Activated CD8-positive, alpha-beta memory T cell treated with anti-CD3 and anti-CD28 coated beads for 1 hour (primary cell): ENCODE measurements at places on chromosomes 7 and 10.

GRCh38 chr10:132196178-132197113 lies 9.7 kb downstream of the DPYSL4 start:
- DNase-seq = no peak

DNA sequence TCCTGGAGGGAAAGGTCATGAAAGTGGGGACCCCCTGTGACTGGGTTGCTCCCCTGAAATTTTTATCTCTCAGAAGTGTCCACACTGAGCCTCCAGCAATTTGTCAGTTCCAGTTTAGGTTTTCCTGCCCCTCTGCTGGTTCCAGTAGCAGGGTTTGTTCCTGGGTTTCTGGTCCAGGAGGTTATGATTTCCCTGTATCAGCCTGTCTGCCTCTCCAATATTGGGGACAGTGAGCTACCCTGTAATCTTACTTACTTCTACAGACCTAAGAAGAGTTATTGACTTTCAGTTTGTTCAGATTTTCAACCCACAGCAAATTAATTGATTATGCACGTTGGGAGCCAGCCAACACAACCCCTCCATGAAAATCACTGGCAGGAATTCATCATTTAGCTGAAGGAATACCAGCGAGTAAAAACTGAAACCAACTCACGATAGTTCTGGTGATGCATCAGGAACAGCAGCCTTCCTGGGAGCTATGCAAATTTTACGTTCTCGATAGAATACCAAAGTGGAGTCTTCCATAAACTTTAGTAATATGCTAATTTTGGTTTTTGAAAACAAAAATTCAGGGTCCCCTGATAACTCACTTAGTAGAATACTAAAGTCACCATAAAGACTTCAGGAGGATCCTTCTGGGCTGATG lies 31.3 kb upstream of the IL15RA start:
- no peak for DNase-seq

GRCh38 chr7:48471196-48471595 lies 299.9 kb downstream of the ABCA13 start:
- DNase-seq = no peak

DNA sequence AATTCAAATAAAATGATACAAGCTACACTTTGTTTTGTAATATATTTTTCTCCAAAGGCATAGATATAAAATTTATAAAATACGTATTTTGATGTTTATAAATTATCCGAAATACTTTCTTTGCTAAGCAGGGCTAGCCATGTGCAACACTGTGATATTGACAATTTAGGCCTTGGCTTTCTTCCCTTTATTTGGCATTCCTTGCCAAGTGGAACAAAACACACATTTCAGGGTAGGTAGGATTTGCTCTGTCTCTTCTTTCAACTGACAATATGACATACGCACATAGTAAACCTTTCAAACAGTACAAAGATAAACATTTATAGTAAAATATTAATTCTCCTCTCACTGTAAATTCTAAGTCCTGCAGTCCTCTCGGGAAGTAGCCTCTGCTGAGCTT lies 103.3 kb upstream of the POT1 start:
- DNase-seq = no peak

DNA sequence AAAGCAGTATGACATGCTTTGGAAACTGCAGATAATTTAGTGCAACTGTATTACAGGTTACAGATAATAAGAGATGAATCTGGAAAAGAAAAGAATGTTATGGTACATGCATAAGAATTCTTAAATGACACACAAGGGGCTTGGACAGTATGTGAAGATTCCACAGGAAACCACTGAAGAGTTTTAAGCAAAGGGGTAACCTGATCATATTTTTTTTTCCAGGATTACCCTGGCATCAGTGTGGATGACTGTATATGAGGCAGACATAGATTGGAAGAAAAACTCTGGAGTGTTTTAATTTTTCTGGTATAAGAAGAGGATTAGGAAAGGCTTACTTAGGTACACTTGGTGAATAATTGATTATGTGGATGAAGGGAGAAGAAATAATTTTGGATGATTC lies 8.1 kb downstream of the TFPI2 start:
- no peak for DNase-seq

- no peak for DNase-seq
Measured at GRCh38 chr10:98956576-98957260, 278.9 kb downstream of the HPSE2 start.

GRCh38 chr7:87960239-87960638 lies 26.2 kb downstream of the ADAM22 start:
- no peak for DNase-seq

DNA sequence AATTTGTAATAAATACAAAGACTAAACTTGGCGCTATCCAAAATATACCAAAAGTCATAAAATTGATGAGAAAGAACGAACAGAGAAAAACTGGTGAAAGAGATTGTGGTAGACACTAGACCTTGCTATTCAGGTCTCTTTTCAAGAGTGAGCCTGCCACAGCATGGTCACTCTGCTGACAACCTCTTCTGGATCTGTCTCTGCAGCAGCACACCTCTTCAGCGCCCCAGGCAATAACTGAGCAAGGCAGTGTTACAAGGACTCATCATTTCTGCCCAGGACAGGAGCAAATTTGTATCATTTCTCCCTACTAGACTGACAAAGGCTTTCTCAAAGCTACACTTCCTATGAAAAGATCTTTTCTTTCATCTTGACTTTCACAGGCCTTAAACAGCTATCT lies 976.0 kb downstream of the DNAJB9 start:
- no peak for DNase-seq

DNA sequence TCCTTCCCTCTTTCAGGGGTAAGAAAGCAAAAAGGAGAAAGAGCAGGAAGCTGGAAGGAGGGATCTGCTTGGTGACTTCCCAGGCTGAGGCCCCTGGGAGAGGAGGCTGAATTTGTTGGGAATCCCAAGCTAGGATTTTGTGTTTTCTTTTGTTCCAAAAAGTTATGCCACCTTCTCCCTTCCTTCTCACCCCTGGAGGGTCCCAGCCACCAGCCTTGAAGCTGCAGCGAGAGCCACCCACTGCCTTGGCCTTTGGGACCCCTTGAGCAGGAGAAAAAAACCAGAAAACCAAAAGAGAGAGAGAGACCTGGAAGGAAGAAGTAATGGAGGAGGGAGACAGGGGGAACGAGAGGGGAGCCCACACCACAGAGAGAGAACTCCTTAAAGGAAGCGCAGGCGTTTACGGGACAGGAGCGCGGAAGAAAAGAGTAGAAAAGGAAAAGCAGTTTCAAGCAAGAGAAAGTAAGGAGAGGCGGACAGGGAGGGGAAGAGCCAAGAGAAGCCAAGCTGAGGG lies 7.2 kb downstream of the VAX1 start:
- DNase-seq = no peak

DNA sequence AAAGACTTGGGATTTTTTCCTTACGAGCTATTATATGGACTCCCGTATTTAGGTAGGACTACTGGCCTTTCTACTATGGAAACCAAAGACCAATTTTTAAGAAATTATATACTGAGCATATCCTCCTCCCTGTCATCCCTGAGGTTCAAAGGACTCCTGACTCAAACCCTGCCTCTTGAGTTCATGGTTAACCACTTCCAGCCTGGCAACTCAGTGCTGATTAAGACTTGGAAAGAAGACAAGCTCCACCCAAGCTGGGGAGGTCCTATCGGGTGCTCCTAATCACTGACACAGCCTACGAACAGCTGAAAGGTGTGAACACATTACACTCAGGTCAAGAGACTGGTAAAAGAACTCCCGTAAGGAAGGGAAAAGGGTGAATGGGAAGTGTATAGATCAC lies 66.8 kb downstream of the LYZL2 start:
- no peak for DNase-seq

DNA sequence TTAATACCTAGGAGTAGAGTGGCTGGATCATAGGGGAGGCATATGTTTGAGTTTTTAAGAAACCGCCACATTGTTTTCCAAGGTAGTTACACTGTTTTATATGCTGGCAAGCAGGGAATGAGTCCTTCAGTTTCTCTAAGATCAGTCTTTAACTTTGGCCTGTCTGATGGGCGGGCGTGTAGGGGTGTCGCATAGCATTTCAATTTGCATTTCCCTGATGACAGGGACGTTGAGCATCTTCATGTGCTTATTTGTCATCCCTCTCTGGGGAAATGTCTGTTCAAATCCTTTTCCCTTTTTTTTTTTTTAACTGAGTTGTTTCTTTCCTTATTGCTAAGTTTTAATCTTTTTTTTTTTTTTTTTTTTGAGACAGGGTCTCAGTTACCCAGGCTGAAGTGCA lies 9.8 kb downstream of the MTG1 start:
- no peak for DNase-seq

DNA sequence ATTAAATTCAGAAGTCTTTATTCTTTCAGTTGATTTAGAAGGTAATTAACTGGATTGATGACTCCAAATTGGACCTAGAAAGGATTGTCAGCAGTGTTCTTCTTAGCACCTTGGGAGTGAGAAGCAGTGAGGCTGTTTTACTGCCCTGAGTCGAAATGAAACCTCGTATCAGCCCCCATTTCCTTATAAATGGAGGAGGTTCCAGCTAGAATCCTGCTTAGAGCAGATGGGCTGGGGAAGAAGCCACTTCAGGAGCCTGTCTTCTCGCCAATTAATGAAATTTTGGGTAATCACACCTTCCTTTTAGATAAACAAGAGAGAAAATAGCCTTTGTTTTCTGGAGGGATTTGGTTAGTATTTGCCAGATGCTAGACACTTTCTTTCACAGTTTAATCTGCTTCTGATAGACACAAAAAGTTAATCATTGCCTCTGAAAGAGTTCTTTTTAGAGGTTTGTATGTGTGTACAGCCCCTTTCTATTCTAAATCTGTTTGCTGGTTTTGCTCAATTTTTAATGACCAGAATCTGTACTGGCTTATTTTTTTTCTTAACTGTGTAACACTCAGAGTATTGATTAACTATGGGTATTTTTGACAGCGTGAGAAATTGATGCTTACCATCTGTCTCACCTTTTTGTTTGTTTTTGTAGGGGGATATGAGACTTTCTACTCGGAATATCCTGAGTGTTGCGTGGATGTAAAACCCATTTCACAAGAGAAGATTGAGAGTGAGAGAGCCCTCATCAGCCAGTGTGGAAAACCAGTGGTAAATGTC lies 4.6 kb downstream of the DUSP5 start:
- DNase-seq = no peak

DNA sequence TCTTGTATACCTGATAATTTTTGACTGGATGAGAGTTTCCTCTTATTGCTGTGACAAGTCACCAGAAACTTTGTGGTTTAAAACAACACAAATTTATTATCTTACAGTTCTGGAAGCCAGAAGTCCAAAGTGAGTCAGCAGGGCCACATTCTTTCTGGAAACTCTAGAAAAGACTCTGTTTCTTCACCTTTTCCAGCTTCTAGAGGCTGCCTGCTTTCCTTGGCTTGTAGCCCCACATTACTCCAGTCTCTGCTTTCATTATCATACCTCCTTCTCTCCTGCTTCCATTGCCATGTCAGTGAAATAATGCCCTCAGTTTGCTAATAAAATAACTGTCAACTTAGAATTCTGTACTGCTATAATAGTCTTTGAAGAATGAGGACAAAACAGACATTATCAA lies 65.3 kb downstream of the VCL start:
- DNase-seq = no peak

DNA sequence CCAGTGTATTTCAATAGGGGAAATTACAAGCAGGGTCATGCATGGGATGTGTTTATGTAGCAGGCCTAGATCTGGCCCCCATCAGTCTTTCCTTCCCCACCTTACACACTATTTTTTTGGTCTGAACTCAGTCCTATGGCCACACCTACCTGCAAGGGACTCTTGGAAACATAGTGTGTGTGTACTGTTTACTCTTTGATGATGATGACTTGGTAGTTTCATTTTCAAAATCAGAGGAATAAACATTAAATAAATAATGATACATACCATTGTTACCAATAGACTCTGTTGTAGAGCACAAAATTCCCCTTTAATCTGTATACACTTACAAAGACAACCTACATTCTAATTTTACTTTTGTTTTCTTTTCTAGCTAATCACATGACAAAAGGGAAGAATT lies 191.0 kb downstream of the ZEB1 start:
- no peak for DNase-seq

DNA sequence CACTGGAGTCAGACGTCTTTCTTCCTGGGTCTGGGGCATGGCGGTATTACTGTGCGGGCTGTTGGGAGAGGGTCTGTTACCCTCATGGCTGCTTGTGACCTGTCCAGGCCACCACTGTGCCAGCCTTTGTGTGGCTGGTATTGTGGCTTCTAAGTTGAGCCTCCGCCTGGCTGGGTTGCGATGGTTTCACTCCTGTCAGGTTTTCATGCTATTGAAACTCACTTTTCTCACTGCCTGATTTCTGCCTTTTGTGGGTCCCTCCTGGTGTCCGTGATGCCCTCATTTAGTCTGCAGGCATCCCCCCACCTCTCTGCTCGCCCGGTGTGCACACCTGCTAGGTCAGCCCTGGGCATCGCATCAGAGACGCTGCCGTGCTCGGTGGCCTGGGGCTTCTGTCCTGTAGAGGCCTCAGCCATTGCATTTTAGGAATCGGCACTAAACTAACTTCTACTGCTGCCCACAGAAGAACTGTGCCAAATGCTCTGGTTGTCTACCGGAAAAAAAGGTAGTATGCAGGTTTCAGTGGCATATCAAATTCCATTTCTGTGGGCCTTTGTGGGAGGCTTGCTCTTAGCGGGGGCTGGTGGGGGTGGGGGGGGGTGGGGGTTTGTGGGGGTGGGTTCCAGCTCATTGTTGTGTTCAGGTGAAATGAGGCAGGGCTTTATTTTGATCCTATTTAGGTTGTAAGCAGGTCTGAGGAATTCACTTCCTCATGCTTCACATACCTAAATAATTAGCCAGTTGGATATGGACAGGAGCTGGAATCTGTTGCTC lies 64.3 kb downstream of the MGMT start:
- no peak for DNase-seq

DNA sequence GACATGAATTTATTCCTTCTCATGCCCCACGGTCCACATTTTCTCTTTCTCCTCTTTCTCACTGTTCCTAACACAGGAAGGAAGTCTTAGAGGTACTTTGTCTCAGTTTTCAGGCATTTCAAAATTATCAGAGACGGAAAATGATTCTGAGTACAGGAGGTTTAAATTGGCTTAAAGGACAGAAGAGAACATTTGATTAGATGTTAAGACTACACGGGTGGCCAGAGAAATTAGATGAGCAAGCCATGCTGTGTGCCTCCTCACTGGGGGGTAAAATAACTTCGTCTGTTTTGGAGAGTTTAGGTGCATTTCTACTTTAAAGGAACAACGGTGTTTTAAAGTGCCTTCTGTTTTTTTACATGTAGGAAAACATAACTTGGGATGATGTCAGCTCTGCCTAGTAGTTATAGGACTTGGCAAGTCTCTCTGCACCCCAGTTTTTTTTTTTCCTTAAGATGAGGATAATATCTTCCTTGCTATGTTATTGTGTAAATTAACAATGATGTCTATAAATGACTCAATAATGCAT lies 66.9 kb downstream of the MCMBP start:
- DNase-seq = no peak

DNA sequence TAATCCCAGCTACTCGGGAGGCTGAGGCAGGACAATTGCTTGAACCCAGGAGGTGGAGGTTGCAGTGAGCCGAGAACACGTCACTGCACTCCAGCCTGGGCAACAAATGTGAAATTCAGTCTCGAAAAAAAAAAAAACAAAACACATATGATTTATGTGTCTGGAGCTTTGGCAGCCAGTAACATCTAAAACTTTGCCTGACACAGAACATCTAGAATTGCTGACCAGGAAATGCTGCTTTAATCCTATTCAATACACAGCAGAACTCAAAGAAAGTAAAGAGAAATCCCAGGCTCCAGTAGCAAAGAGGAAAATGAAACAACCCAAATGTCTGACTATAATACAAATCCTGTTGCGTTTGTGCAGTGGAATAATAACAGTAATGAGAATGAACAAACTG lies 4.5 kb upstream of the CCDC6 start:
- DNase-seq = no peak

GRCh38 chr10:110547139-110547761 lies 20.2 kb upstream of the SMC3 start:
- no peak for DNase-seq
